AG09319 (cell line): ENCODE measurements at places on chromosomes 2 and 18.
A peak's percentile ranks its signal among the peaks of the same experiment; 100 is the strongest.

GRCh38 chr2:226649871-226650660 is 149.6 kb downstream of the IRS1 start:
- peak; percentile 92 for DNase-seq

DNA sequence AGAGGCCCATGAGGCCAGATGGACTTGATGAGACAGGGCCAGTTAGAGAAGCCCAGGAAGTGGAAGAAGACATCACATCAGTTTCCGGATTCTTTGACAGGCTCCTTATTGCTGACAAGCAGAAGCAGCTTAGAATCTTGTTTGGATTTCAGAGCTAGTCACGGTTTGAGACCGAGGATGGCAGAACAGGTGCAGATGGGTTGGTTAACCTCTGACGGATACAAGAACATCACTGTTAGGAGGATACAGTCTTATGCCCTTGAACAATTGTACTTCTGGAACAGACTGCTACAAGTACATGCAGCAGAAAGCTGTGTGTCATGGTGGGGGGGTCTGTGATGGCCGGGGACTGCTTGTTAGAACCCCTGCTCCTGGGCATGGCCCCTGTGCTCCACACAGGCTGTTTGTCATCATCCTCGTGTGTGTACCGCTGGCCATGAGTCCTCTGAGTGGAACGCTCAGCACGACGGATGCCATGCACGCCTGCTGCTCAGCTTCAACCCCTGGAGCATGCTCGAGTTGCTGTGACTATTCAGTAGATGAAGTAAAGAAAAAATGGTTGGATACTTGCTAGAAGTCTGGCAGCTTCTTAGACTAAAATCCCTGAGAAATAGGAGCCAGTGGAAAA is 217.7 kb downstream of the SH3RF3 start:
- no peak for DNase-seq

DNA sequence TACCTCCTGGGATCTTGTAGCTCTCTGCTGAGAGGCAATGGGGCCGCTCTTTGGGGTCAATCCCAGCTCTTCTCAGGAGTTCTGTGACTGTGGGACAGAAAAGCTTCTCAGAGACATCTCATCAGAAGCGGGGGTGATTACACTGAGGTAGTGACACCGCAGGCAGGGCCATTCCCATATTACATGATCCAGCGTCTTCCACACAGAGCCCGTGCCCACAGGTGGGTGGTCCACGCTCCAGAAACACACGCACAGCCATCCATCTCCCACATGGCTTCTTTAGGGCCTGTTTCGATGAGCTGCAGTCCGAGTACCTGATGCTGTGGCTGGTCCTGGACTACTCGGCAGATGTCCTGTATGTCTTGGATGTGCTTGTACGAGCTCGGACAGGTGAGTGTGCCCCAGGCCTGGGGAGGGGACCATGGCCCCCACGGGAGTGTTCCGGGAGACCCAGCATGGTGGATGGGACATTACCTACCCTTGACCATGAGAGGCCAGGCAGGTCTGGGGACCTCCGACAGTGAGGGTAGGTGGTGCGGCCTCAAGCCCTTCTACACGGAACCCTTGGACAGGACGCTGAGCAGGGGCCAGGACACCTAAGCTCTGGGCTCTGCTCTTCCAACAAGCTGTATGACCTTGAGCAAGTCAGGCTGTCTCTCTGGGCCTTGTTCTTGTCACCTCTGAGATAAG is 45.5 kb downstream of the CNGA3 start:
- no peak for DNase-seq

GRCh38 chr2:43075054-43075593 is 151.3 kb downstream of the ZFP36L2 start:
- DNase-seq = peak; percentile 93

DNA sequence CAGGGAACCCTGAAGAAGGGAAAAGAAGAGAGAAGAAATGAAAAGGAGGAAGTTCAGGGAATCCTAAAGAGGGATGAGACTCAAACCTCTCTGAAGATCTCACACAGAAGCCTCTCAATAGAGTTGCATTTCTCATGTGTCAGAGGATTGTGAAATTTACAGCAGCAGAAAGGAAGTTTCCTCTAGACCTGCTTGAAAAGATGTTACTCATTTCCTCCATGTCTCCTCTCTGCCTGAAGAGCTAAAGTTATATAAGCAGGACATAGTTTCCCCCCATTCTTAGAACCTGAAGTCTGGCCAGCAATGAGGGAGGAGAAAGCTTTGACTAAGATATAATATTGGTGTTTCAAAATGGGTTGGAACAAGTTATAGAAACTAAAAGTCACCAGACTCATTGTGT is 1155.6 kb downstream of the LRP1B start:
- no peak for DNase-seq

- no peak for DNase-seq
Observed at GRCh38 chr2:80059447-80059846, 245.1 kb downstream of the LRRTM1 start.

DNA sequence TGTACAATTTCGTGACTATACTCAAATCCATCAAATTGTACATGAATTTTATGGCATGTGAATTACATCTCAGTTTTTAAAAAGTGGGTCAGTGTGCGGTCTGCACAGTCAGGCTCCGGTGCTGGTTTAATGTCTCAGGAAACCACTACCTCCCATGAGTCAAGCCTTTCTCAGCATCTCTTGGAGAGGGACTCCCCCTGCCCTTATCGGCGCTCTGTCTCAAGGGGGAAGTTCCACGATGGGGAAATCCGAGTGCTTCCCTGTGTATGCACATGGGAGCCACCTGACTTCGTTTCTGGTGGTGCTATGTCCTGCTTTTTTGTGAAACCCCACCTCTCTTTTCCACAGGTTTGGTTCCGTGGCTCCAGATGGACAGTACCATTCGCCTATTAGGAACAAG is 72.5 kb downstream of the ACOXL start:
- no peak for DNase-seq

DNA sequence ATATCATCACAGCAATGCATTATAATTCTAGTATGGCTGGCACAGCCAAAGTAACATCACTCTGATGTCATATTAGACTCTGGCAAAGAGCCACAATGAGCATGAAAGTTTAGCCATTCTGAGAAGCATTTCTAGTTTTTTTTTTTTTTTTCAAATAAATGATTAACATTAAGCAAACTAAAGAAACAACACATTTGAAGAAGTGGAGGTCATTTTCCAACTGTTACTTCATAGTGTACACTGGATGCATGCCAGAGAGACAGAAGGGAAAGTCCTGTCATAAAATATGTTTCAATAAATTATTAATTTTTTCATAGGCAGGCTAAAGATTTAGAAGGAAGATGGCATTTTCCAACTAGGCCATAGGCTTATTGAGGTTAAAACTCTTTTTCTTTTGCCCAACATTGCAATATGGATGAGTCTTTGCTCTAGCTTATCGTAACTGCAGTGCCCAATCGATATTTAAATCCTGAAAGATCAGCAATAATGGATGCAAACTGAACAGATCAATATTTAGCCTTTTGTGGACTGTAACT is 1630.4 kb upstream of the ACVR2A start:
- no peak for DNase-seq

GRCh38 chr18:22385718-22386117 is 32.0 kb downstream of the CTAGE1 start:
- peak; percentile 63 for DNase-seq

- DNase-seq = no peak
Observed at GRCh38 chr18:79453816-79454735, 58.3 kb downstream of the NFATC1 start.

GRCh38 chr2:108612153-108612513 is 77.9 kb downstream of the LIMS1 start:
- DNase-seq = no peak

DNA sequence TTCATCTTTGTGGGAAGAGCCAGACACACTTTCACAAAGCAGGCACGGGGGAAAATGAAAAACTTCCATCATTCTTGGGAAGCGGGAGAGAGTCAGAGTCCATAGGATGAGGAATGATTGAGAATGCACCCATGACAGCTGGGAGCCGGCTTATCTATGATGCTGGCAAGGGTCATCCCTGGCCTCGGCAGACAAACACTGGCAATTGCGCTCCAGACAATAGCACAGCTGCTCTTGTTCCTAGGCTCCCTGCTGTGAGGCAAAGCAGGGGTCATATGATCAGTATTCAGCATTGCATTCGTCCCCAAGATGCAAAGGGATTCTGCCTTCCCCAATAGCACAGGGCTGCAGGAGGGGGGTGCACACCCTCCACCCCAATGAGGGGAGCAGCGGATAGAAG is 33.0 kb downstream of the CYRIA start:
- no peak for DNase-seq

DNA sequence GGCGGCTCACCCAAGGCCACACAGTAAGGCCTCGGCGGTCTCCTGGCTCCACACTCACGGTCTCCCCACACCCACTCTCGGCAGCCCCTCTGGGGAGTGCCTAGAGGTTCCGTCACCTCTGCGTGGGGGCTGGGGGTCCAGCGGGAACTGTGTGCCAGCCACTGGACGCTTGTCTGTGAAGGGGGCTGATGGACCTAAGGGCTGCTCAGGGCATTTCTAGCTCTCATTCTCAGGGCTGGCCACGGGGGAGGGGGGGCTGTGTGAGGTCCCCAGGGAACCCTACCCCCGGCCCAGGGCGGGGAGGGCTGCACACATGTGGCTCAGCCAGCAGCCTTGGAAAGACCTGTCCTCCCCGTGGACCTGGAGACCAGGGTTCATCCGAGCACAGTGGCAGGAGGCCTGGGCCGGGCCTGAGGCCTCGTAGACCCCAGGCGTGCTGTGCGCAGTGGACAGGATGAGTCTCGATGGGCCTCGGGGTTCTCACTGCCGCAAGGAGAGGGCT is 27.1 kb upstream of the ODC1 start:
- DNase-seq = no peak

DNA sequence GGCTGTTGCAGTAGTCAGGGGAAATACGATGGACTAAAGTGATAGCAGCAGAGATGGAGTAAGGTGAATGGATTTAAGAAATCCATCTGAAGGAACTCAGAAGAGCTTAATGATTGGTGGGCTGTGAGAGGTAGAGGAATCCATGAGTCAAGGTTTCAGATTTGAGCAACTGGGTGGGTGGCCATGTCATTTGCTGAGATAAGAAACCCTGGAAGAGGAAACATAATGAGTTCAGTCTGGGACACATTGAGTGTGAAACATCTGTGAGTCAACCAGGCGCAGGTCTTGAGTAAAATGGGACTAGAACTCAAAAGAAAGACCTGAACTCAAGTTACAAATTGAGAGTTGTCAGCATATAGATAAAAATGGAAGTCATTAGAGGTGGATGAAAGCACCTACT is 19.7 kb upstream of the ASNSD1 start:
- DNase-seq = no peak

GRCh38 chr2:74845991-74846390 is 12.1 kb downstream of the HK2 start:
- DNase-seq = no peak

DNA sequence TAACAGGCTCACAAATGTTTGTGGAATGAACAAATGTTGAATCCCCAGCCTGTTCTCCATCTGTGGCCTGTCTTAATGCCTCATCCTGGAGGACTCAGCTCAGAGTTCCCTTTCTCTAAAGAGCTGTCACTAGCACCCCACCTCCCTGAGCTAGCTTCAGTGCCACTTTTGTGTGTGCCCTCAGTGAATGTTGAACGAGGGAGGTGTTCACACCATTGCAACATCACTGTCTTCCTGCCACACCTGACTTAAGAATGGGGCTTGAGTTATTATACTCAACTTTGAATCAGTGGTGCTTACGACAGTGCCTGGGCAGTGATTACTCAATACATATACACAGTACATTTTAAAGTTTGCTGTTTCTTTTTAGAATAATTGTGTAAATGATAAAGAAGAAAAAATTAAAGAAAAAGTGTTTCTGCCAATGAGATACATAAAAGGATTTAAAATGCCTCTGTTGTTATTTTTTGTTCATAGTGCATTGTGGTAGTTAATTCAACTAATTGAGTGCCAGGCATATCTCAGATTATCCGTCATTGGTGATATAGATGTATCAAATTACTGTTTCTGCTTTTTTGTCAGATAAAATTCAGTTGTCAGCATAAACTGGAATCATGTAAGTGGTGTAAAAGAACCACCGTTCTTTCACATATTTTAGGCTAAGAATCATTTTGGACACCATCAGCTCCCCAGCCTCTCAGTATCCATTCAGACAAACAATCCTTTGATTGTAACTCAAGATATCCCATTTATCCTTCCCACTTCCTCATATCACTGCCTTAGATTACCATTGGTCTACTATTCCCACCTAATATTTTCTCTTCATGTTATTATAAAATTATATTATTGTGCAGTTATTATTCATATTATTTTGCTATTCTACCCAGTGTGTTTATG is 304.7 kb downstream of the PTPRM start:
- no peak for DNase-seq

DNA sequence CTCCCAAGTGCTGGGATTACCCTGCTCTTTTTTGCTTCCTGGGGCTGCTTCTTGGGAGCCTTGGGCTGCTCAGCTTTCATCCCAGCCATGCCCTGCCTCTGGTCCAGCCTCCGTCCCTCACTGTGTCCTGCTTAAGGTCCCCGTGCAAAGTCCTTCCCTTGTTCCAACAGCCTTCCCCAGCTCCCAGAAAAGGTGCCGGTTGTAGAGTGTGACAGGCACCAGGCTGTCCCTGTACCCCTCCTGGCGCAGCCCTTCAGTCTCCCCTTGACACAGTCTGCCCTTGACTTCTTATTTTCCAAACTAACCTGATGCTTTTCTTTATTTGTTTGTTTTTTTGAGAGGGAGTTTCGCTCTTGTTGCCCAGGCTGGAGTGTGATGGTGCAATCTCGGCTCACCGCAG is 20.1 kb upstream of the ALPI start:
- no peak for DNase-seq

- DNase-seq = no peak
Observed at GRCh38 chr18:76496194-76496890, 1.3 kb upstream of the ZNF516 start.

DNA sequence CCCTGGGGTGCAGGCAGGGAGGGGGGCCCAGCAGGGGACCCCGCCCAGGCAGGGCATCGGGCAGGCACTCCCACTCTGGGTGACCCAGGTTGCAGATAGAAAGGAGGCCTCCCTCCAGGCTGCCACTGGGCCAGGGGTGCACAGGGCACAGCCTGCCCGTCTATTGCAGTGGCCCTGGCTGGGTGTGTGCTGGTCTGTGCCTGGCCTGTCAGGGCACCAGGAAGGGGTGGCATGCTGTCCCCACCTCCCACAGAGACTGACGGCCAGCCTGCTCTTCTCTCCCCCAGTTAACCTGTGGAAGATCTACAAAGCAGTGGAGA is 12.9 kb downstream of the ARID5A start:
- DNase-seq = no peak

DNA sequence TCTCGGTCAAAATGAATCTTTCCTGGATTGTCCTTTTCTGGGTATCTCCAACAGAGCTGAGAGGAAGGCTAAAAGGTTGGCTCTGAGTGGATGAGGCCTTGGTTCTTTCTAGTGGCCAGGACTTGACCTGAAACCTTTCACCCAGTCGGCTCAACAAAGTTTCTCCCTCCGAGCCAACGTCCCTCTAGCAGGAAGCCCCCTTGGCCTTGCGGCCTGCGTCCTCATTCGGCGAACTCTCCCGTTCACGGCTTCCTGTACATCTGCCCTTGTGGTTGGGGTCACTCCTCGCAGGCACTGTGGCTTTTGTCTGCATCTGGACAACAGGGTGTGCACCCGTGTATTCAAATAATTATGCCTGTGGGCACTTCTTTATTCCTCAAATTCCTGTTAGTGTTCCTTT is 9.4 kb upstream of the SIX3 start:
- DNase-seq = no peak

- no peak for DNase-seq
Observed at GRCh38 chr2:182220335-182220734, 206.5 kb downstream of the PDE1A start.
